Muscle of leg (tissue), 16 donors: ENCODE measurements at places on chromosomes 7 and 10. TPM values are rescaled to one million over a fixed set of nuclear protein-coding genes. Genes with fewer than 3 reads are reported as not detected.

PAPSS2 gene
- 10.9 TPM for total RNA-seq

YKT6 gene
- total RNA-seq: 37.9 TPM

EXOC4 gene
- 64.9 TPM for total RNA-seq

WDR11 gene
- total RNA-seq: 31.5 TPM

GRCh38 chr7:94513565-94513860 is 3.9 kb downstream of the CASD1 start:
- peaks cover 20% of the 10 kb centered on the region for H3K4me1 ChIP-seq
- H3K27me3 ChIP-seq: no peaks in the 10 kb centered on the region
- peak overlapping the region; percentile 98 for H3K27ac ChIP-seq
- H3K4me3 ChIP-seq: no peak overlapping the region
- H3K36me3 ChIP-seq: peaks cover 3% of the 10 kb centered on the region

GRCh38 chr10:125023862-125024496 is 82.1 kb downstream of the ZRANB1 start:
- DNase-seq: peak; percentile 77
- H3K4me1 ChIP-seq: peaks cover 69% of the 10 kb centered on the region
- peaks cover 28% of the 10 kb centered on the region for H3K36me3 ChIP-seq
- no peak overlapping the region for H3K4me3 ChIP-seq
- H3K27ac ChIP-seq: peak overlapping the region; percentile 88

GRCh38 chr7:116702046-116702785 is 30.2 kb downstream of the MET start:
- DNase-seq: peak; percentile 51
- H3K4me3 ChIP-seq: no peak overlapping the region
- H3K27ac ChIP-seq: no peak overlapping the region
- no peaks in the 10 kb centered on the region for H3K36me3 ChIP-seq
- H3K27me3 ChIP-seq: no peaks in the 10 kb centered on the region

DNA sequence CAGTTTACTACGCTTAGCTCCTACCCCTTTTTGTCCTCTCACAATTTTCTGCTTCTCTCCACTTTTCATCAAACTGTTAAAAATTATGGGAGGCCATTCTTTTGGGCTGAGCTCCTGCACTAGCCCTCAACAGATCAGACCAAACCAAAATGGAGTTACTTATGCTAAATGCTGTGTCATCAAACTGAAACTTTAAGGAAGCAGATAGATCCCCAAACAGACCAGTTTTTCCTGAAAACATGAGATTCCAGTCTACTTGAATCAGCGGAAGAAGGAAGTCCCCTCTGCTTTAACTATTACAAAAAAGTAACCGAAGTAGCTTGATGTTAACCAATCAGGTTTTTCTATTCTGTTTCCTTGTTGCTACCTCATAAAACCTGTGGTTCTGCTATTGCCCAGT is 20.6 kb downstream of the FANK1 start:
- H3K4me3 ChIP-seq: no peak overlapping the region
- H3K36me3 ChIP-seq: no peaks in the 10 kb centered on the region
- no peak overlapping the region for H3K27ac ChIP-seq
- H3K27me3 ChIP-seq: no peaks in the 10 kb centered on the region
- H3K4me1 ChIP-seq: no peaks in the 10 kb centered on the region

- peak; percentile 67 for DNase-seq
- no peaks in the 10 kb centered on the region for H3K27me3 ChIP-seq
- no peak overlapping the region for H3K4me3 ChIP-seq
Observed at GRCh38 chr7:117014673-117015133, 61.4 kb downstream of the ST7 start.

GRCh38 chr10:30758338-30758737 is 128.8 kb upstream of the LYZL2 start:
- DNase-seq: peak; percentile 60
- H3K36me3 ChIP-seq: no peaks in the 10 kb centered on the region
- peaks cover 33% of the 10 kb centered on the region for H3K4me1 ChIP-seq
- H3K27ac ChIP-seq: peak overlapping the region; percentile 37
- no peak overlapping the region for H3K4me3 ChIP-seq
- no peaks in the 10 kb centered on the region for H3K27me3 ChIP-seq

DNA sequence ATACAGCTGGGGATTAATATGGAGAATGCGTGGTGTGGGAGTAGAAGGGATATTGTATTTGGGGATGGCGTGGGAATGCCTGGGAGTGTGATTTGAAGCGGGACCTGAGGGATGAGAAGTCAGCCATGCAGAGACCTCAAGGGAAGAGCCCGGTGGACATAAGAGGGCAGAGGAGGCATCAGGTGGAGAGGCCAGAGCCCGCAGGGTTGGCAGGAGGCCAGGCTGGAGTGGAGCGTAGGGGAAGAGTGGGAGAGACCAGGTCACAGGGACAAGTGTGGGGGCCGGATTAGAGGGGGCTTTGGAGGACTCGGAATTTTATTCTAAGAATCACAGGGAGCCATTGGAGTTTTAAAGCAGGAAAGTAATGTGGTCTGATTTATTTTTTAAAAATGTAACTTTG is 2.0 kb downstream of the NDUFB2 start:
- H3K4me3 ChIP-seq: no peak overlapping the region
- H3K27ac ChIP-seq: no peak overlapping the region
- no peaks in the 10 kb centered on the region for H3K27me3 ChIP-seq
- DNase-seq: no peak

GRCh38 chr10:66931340-66931948 is 5.6 kb downstream of the LRRTM3 start:
- H3K36me3 ChIP-seq: no peaks in the 10 kb centered on the region
- no peaks in the 10 kb centered on the region for H3K4me1 ChIP-seq
- peak; percentile 77 for DNase-seq
- H3K4me3 ChIP-seq: no peak overlapping the region

DNA sequence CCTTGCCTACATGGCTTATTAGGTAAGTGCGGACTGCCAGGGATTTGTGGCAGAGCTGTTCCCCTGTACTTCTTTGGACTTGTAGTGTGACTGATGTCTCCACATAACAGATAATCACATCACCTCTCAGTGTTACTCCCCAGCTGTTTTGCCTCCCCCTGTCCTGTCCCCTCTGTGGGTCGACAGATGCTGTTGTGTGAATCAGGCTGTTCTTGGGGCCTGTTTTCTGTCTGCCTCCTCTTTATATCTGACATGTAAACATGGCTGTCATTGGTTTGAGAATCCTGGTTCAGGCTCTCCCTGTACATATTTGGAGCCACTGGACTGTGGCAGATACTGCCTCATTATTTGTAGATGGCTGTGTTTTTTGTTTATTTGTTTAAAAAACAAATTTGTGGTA is 22.7 kb downstream of the CCNY start:
- H3K27ac ChIP-seq: no peak overlapping the region
- DNase-seq: no peak
- H3K36me3 ChIP-seq: no peaks in the 10 kb centered on the region
- no peaks in the 10 kb centered on the region for H3K27me3 ChIP-seq
- peaks cover 3% of the 10 kb centered on the region for H3K4me1 ChIP-seq
- H3K4me3 ChIP-seq: no peak overlapping the region

DNA sequence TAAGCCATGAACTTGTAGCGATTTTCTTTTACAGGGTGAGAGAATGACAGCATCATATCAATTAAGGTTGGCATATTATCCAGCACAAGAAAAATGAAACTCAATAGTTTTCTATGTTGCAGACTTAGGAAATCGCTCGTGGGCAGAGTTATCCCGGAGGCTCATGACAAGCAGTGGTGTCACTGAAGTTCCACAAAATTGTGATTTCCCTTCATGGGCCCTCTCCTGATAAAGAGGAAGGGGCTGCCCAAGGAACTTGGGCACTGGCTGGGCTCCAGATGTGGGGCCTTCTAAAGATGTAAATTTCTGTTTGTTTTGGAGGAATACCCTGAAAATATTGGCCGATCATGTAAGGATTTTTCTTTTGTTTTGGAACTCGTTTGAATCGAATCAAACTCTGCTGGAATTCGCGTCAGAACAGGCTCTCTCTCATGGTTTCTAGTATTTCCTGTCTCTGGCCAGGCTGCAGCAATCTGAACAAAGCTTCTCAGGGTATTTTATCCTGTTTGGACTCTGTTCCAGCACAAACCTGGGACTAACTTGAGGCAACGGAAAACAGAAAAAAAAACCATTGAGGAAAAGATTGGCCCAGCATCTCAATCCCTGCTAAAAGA is 340.6 kb upstream of the NRP1 start:
- H3K27ac ChIP-seq: peak overlapping the region; percentile 86
- H3K27me3 ChIP-seq: no peaks in the 10 kb centered on the region
- H3K4me3 ChIP-seq: peak overlapping the region; percentile 2
- peaks cover 22% of the 10 kb centered on the region for H3K4me1 ChIP-seq
- H3K36me3 ChIP-seq: no peaks in the 10 kb centered on the region

DNA sequence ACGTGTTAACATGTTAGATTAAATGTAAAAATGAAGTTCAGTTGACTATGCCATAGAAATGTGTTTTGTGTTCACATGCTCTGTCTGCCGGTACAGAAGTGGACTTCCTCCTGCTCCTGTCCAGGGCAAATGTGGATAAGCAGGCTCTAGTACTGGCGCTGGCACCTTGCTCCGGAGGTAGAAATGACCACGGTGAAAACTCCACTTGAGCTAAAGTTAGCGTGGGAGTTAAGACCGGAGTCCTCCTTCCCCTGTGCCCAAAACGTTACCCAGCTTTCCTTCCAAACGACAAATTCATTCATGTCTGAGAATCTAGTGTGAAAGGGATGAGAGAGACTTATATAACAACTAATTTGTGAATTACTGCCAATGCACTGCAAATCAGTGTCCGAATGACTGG is 35.0 kb upstream of the ATP6V0A4 start:
- H3K27ac ChIP-seq: no peak overlapping the region
- H3K4me1 ChIP-seq: peaks cover 2% of the 10 kb centered on the region
- H3K27me3 ChIP-seq: no peaks in the 10 kb centered on the region
- peaks cover 4% of the 10 kb centered on the region for H3K36me3 ChIP-seq
- no peak for DNase-seq
- H3K4me3 ChIP-seq: no peak overlapping the region

GRCh38 chr7:6148724-6149360 is 117.7 kb downstream of the ANKRD61 start:
- no peaks in the 10 kb centered on the region for H3K27me3 ChIP-seq
- no peak for DNase-seq
- peaks cover 95% of the 10 kb centered on the region for H3K36me3 ChIP-seq
- no peak overlapping the region for H3K4me3 ChIP-seq
- no peak overlapping the region for H3K27ac ChIP-seq
- no peaks in the 10 kb centered on the region for H3K4me1 ChIP-seq

DNA sequence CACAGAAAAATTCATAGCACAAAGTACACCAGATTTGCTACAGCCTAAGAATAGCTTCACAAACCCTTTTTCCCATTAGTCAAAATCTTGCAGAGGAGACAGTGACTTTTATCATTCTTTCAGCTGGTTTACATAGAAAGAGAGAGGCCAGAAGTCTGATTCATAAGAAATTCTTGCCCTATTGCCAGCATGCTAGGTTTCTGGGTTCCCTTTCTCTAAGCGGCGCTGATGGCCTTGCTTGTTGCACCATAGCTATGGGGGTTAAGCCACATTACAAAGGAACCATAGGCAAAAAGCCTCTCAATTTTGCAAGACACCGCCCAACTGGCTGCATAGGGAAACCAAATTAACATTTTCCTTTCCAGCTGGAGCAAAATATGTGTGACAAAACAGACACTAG is 87.4 kb downstream of the ZNF467 start:
- H3K27me3 ChIP-seq: peaks cover 4% of the 10 kb centered on the region
- H3K36me3 ChIP-seq: no peaks in the 10 kb centered on the region
- peaks cover 7% of the 10 kb centered on the region for H3K4me1 ChIP-seq
- DNase-seq: peak; percentile 34
- no peak overlapping the region for H3K27ac ChIP-seq

DNA sequence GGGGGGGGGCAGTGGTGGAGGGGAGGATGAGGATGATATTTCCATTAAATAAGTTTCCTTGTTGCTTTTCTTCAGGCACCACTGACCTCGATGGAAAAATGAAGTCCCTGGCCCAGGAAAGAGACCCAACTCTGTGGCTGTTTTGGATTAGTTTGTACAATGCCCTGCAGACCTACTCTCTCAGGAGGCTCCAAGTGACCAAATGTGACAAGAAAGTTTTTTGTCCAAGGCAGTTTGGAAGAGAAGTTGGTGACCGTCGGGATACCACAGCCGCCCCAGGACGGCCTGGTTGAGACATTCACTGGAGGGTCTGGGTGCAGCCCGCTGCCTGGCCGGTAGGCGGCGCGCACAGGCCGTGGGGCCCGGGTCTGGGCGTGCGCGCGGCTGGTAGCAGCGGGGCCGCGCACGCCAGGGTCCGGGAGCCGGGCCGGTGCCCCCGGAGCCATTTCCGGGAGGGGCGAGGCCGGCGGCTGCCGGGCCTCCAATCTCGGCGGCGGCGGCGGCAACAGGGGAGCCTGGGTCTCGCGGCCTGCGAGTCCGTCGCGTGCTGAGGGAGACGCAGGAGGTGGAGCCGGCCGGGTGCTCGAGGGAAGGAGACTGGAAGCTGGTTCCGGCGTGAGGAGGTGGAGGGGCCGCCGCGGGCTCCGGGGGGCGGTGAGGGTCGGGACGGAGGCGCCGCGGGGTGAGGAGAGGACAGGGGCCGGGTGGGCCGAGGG is at the start of gene SGPL1:
Gene SGPL1, plus strand, starts transcription at position 445 of the 716 bp plus-strand sequence. CDS start 906 bp downstream, outside the sequence.
- H3K27ac ChIP-seq: peak within 1 kb of the TSS; percentile 93
- peaks cover 13% of the 10 kb centered on the region for H3K36me3 ChIP-seq
- DNase-seq: peak; percentile 91
- H3K27me3 ChIP-seq: peaks cover 2% of the 10 kb centered on the region
- H3K4me1 ChIP-seq: peaks cover 4% of the 10 kb centered on the region

- no peak for DNase-seq
- peaks cover 19% of the 10 kb centered on the region for H3K4me1 ChIP-seq
- no peaks in the 10 kb centered on the region for H3K27me3 ChIP-seq
Observed at GRCh38 chr7:102170393-102170970, 116.2 kb upstream of the SH2B2 start.

DNA sequence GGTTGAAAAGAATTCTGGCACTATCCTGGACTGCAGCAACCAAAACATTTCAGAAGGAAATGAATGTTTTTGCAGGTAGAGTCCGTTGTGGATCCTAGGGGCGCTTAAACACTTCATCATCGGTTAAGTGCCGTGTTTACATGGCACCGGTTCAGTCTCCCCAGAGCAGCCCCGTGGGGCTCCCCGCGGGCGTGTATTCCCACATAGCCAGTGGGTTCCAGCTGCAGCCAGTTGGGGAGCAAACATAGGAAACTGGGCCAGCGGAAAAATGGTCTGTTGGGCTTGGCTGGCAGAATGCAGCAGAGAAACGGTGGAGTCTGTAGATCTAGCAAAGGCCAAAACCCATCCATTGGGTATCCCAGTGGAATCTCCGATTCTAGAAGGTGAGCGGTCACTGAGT is 113.0 kb upstream of the SH2B2 start:
- no peaks in the 10 kb centered on the region for H3K27me3 ChIP-seq
- H3K4me1 ChIP-seq: peaks cover 33% of the 10 kb centered on the region
- H3K36me3 ChIP-seq: peaks cover 12% of the 10 kb centered on the region
- H3K4me3 ChIP-seq: no peak overlapping the region

- no peak for DNase-seq
- H3K27me3 ChIP-seq: peaks cover 37% of the 10 kb centered on the region
- H3K4me3 ChIP-seq: no peak overlapping the region
- H3K27ac ChIP-seq: no peak overlapping the region
Observed at GRCh38 chr7:98622926-98623325, 5.8 kb downstream of the NPTX2 start.

DNA sequence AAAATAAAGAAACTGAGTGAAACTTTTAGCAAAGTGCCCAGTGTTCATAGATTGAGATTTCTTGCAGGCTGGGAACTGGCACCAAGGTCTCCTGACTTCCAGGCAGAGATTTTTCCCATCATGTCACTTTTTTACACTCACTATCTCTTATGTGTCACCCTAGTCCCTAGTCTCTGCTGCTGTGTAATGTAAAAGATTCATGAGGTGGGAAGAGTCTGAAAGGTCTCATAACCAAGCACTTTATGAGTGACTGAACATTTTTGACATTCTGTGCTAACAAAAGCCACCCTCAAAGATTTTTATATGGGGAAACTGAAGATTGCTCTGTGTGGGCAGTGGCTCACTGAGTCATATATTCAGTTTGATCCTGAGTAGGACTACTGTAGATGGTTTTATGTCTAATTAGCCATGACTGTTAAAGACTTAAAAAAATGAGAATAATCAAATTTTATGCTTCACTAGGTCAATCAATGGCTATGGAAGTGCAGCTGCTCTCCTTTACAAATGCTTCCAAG is 900.3 kb upstream of the SORCS1 start:
- H3K27me3 ChIP-seq: no peaks in the 10 kb centered on the region
- no peak overlapping the region for H3K4me3 ChIP-seq
- DNase-seq: no peak
- no peaks in the 10 kb centered on the region for H3K4me1 ChIP-seq
